ENCODE measurements at places on chromosomes 12 and 14.

DNA sequence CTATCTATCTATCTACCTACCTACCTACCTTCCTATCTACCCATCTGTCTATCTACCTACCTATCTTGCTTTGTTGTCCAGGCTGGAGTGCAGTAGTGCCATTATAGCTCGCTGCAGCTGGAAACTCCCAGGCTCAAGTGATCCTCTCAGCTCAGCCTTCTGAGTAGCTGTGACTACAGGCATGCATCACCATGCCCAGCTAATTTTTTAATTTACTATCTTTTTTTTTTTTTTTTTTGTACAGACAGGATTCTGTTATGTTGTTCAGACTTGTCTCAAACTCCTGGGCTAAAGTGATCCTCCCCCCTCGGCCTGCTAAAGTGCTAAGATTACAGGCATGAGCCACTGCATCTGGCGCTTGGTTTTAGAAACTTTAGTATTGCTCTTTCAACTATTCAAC, 762.4 kb downstream of the SLC6A15 start:
- DNase-seq, result no peak

GRCh38 chr12:32146074-32146873, 39.6 kb downstream of the BICD1 start:
- no peak for DNase-seq

DNA sequence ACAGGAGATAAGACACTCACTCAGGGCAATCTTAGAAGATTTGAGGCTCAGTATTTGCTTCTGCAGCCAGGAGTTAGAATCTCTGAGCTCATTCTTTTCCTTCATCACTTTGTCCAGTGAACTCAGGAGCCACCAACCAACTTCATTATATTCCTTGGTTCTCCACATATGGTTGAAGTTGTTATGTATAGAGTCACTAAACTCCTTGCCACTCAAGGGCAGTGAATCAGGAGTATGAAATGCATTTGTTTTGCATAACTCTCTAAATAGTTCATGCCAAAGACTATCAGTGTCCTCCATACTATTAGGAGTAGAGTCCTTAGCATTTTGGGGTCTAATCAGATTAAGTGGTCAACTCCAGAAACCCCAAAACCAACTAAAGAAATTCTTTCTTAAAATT, 150.6 kb downstream of the CCDC59 start:
- no peak for DNase-seq

GRCh38 chr12:92028441-92028709, 117.3 kb downstream of the BTG1 start:
- no peak for DNase-seq

GRCh38 chr12:80745851-80746505, 29.3 kb downstream of the MYF5 start:
- no peak for DNase-seq
